T-helper 17 cell (primary cell): ENCODE measurements at places on chromosomes 5 and 9. TPM values are rescaled to one million over a fixed set of nuclear protein-coding genes. Genes with fewer than 3 reads are reported as not detected.

The INSYN2B gene
- not detected for total RNA-seq

The SLC25A2 gene
- total RNA-seq = 0.70 TPM

The TMEM232 gene
- 0.94 TPM for total RNA-seq

The IER5L gene
- total RNA-seq = 3.1 TPM

The CDX1 gene
- not detected for total RNA-seq

The ACOT12 gene
- total RNA-seq = not detected

The ECM2 gene
- total RNA-seq = not detected

The KIF12 gene
- not detected for total RNA-seq

The PCDHGA11 gene
- not detected for total RNA-seq

The PCDHB2 gene
- total RNA-seq = 0.13 TPM

The SPATA31D4 gene
- not detected for total RNA-seq

The PCDHB9 gene
- not detected for total RNA-seq

The PROB1 gene
- total RNA-seq = 0.57 TPM

The PCDHB1 gene
- total RNA-seq = not detected

The LRRC19 gene
- not detected for total RNA-seq

The MYMK gene
- total RNA-seq = not detected

The AQP7 gene
- 0.31 TPM for total RNA-seq

The TNC gene
- total RNA-seq = not detected

The S100Z gene
- total RNA-seq = 1.2 TPM

The F2RL1 gene
- 1.1 TPM for total RNA-seq

The GMCL2 gene
- not detected for total RNA-seq

The FRMPD1 gene
- not detected for total RNA-seq

The CMBL gene
- 0.22 TPM for total RNA-seq

The PCDHB12 gene
- total RNA-seq = not detected
